ENCODE measurements at places on chromosomes 7 and 10.

- DNase-seq, result no peak
These were observed 1.3 kb downstream of the CUTC start for GRCh38 chr10:99733366-99733765.

DNA sequence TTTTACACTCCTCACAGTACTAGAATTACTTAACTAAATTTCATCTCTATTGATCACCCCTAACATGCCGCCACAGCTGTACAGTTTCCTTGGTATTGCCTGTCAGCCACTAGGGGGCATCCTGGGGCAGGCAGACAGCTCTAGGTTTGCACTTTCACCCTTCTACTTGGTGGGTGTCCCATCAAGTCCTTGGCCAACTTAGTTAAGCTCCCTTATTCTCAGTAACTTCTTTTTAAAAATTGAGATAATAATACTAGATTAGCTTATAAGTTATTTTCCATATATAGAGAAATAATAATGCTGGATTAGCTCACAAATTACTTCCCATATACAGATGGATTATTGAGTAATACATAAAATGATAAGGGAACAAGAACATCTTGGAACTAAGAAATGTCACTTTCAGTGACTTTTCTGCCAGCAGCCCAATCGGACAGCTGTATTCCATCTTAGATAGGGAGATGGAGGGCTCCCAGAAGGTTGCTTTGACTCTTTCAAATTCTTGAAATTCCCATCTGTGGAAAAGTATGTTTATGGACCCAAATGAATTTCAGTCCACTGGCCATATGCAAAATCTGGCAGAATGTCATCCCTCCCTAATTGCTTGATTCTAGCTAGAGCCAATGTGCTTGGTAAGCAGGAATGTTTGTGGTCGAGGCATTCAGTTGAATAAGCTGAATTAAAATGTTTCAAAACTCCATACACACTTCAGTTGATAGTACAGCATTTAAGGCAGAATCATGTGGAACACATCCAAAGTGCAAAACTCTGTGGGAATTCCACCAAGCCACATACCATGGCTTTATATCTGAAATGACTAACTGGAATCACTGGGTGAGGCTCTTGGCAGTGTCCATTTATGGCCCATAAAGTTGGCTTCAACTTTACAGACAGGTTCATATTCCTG, 309.7 kb downstream of the CSTF2T start:
- peak; percentile 36 for DNase-seq

- DNase-seq, result no peak
These were observed 152.9 kb upstream of the ZNF32 start for GRCh38 chr10:43801626-43802025.

GRCh38 chr10:77245953-77246352, 391.7 kb downstream of the KCNMA1 start:
- DNase-seq, result no peak

- DNase-seq, result no peak
These were observed 37.2 kb upstream of the TMEM273 start for GRCh38 chr10:49225218-49225876.

- DNase-seq, result no peak
These were observed 132.5 kb upstream of the UNC5B start for GRCh38 chr10:71079761-71080380.

GRCh38 chr10:128062881-128063563, 63.2 kb downstream of the MKI67 start:
- DNase-seq, result no peak

- DNase-seq, result peak; percentile 67
These were observed 5.3 kb upstream of the PRKRIP1 start for GRCh38 chr7:102390697-102391484.

DNA sequence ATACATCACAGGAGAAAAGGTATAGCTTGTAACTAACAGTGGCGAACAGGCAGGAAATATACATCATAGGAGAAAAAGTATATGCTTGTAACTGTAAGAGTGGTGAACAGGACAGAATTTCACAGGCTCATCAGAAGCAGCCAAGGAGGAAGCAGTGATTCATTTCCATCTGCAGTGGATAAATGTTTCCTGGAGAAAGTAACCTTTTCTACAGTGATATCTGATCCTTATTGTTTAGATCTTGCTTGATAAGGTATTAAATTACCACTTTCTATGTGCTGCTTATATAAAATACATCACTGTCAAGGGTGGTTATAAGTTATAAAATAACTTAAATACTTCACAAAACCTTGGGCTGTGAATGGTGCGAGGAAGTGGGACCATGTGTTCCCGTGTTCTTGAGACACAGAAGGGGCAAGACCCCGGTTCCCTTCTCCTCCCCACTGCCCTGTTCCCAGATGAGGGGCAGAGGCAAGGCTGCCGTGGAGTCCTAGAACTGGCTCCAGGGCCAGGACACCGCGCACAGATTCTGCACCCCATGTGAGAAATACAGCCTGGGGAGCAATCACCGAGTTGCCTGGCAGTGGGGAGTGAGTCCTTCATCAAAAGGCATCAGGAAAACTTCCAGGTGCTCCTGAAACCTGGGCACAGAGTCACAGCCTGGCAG, 135.2 kb downstream of the DIP2C start:
- no peak for DNase-seq

DNA sequence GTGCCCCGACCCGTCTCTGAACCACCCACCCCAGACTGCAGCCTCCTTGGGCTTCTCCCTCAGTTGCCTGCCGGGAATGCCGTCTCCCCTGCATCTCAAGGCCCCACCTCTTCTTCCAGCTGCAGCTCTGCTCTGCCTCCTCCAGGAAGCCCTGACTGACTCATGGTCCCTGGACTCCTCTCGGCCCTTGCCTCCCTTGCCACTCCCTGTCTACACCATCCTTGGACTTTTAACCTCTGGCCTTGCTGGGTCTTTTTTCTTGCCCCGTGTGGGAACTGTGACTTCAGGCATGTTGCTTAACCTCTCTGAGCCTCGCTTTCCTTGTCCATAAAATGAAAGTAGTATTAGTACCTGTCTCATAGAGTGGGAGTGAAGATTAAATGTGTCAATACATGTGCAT, 56.3 kb downstream of the C10orf105 start:
- DNase-seq, result no peak

DNA sequence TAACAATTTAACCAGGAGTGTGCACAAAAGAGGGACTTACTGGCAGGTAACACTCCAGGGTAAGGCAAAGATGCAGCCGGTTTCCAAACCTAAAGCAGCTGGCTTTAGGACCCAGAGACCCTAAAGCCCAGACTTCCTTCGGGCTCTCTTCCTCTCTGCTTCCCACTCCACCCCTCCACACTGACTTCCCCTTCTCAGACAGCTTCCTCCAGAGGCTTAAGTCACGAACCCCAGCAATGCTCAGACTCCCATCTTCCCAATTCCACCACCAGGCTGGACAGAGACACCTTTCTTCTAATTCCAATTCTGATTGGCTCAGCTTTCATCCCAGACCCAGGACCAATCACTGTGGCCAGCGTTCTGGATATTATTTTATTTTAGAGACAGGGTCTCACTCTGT, 24.8 kb downstream of the STYXL1 start:
- DNase-seq, result no peak

DNA sequence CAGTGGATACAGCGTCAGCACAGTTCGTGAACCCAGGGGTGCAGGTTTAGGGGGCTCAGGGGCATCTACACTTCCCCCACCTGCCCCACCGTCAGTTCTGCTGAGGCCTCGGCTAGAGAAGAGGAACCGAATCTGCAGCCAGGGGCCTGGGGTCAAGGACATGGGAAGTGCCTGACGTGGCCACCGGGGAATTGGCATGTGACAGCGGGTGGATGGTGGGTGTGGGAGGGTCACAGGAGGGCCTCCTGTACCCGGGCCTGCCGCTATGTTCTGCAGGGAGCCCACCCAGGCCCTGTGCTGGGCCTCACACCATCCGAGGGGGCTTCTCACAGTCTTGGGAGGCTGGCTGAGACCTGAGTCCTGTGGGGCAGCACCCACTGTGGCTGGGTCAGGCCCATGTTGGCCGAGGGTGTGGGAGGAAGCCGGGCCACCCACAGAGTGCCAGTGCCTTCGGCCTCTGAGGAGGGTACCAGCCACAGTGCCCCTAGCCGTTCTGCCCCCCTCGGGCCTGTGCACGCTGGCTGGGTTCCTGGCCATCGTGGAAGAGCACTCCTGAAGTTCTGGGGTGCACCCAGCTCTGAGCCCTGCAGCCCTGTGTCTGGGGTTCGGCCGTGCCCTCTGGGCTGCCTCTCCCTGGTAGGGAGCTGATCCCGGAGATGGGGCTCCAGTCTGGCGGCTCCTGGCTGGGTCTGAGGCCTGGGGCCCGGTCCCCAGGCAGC, 5.9 kb downstream of the TTYH3 start:
- DNase-seq, result no peak

- DNase-seq, result peak; percentile 71
These were observed at the start of gene CTBP2 for GRCh38 chr10:125159932-125160855. TSS of gene CTBP2 (minus strand) at chr10:125160563.

GRCh38 chr10:61188691-61189090, 244.7 kb upstream of the RHOBTB1 start:
- DNase-seq, result no peak

DNA sequence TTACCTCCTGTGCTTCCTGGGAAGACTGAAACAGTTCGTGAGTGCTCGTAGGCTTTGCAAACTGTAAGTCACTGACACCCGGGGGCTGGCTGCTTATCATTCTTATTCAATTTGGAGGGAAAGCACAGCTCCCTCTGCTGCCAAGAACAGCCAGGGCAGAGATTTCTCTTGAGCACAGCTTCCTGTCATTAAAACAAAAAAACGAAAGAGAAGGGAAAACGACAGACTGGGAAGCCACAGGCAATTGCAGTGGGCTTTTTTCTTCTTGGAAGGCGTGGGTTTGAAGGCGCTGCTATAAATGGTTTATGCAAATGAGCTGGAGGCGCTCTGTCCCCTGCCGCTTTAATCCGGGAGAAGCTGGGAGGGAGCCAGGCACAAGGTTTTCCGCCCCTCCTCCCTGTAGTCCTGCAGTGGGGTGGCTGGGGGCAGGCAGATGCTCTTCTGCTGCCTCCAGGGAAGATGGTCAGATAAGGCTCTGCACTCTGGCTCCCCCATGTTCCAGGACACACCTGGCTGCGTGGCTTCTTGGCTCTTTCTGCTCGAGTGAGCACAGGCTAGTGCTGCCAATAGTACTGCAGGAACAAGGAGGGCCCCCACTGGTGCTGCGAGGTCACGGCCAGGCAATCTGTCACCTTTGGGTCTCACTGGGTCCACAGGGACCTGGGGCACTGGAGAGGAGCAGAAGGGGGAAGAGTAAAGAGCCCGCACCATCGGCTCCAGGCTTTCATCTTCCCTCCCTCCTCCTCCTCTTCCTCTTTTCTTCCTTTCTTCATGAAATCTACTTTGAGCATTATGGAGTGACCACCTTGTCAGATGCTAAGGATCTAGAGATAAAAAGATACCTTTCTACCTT, 49.5 kb downstream of the NEURL1 start:
- peak; percentile 45 for DNase-seq

- DNase-seq, result no peak
These were observed 24.0 kb downstream of the SLC35G1 start for GRCh38 chr10:93917821-93918220.

DNA sequence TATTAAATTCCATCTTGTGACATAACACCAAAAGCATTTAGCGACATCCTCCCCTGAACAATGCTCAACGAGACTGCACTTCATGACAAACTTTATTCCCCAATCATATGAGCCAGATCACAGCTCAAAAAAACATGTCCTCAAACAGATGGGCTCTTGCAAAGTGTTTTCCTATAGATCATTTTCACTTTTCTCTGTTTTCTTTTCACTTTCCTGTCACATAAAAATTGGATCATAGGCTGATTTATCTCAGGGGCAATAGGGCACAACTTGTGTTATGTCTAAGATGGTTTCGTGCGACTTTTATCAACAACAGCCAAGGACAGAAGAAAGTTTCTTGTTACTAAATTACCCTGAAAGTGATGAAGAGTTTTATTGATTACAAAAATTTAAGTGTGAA, 206.1 kb downstream of the WDR11 start:
- no peak for DNase-seq

- DNase-seq, result no peak
These were observed 16.1 kb downstream of the COL26A1 start for GRCh38 chr7:101378751-101379174.

- DNase-seq, result no peak
These were observed 212.3 kb downstream of the C7orf25 start for GRCh38 chr7:42699380-42700178.

- no peak for DNase-seq
These were observed 68.3 kb upstream of the MGMT start for GRCh38 chr10:129398711-129399141.

DNA sequence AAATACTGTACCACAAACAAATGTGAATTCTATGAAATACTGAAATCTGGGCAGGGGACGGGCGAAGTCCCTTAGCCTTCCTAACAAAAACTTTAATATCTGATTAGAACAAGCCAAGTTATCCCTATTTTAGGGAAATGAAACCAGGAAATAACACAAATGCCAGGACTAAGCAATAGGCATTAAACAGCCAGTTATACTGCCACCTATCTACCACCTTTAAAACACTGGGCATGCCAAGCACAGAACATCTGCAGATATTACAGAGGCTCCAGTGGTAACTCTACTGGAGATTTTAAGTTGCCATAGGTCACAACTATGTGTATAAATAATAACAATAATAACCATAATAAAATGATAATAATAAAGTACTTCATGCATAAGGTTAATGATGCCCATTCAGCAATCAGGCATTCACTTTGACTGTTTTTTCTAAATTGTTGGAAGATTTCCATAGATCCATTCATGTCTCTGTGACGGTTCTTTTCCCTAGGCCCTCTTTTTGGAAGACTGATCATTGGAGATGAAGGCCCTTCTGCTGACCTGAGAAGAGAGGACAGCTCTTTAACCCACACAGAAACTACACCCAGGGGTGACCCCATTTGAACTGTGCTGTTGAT, 195.7 kb downstream of the CACNA2D1 start:
- no peak for DNase-seq

GRCh38 chr10:127447197-127447596, 101.9 kb upstream of the NPS start:
- no peak for DNase-seq

- DNase-seq, result no peak
These were observed 12.2 kb upstream of the FIGNL1 start for GRCh38 chr7:50462361-50462760.

GRCh38 chr7:159023206-159023605, 121.5 kb downstream of the VIPR2 start:
- DNase-seq, result no peak

DNA sequence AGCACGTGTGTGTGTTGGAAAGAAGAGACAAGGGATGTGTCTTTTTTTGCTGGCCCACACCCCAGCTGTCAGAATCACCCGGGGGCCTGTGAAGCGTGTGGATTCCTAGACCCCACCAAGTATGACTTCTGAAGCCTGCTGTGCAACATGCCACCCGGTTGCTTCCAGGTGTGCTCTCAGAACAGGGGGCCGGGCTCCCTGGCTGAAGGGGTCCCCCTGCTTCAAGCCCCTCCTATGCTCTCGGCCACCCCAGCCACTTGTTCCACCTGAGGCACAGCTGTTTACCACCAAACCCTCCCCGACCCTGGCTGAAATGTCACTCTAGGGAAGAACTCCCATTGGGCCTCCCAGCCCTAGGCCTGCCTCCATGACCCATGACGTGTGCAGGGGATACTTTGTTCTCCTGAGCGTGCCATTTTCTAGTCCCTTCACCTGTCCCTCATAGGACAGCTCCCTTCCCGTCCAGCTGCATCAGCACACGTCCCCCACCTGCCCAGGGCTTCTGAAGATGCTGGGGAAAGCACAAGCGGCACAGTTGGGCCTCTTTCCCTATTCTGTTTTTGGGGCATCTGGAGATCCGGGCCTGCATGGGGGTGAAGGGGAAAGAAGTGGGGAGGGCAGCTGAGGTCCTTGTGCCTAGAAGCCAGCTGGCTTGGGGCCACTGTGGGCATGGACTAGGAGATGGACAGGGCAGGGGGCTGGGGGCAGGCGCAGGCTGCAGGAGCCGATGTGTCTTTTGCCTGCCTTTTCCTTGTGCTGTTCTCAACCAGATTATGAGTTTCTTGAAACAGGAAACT, 33.3 kb downstream of the CRHR2 start:
- DNase-seq, result no peak
